Activated T-helper 1 cell treated with anti-CD3 and anti-CD28 coated beads, Interleukin-12 subunit alpha, Interleukin-12 subunit beta, Interleukin-2, Interleukin-4 antibody, amounts not matched to agents 30 ng/mL and 10 ng/mL and 1 ng/mL, durations not matched to agents 14 hours and 24 hours and 36 hours (primary cell): ENCODE measurements at places on chromosomes 1 and 21. TPM values are rescaled to one million over a fixed set of nuclear protein-coding genes. Genes with fewer than 3 reads are reported as not detected.

Gene SFT2D2
- total RNA-seq: 71.1 and 76.5 TPM in 2 replicates

Gene DRAXIN
- total RNA-seq: 0.07 TPM in 1 of 2 replicates, not detected in the other

- DNase-seq: no peak
Measured at GRCh38 chr1:92968138-92969032, 7.1 kb upstream of the DIPK1A start.

DNA sequence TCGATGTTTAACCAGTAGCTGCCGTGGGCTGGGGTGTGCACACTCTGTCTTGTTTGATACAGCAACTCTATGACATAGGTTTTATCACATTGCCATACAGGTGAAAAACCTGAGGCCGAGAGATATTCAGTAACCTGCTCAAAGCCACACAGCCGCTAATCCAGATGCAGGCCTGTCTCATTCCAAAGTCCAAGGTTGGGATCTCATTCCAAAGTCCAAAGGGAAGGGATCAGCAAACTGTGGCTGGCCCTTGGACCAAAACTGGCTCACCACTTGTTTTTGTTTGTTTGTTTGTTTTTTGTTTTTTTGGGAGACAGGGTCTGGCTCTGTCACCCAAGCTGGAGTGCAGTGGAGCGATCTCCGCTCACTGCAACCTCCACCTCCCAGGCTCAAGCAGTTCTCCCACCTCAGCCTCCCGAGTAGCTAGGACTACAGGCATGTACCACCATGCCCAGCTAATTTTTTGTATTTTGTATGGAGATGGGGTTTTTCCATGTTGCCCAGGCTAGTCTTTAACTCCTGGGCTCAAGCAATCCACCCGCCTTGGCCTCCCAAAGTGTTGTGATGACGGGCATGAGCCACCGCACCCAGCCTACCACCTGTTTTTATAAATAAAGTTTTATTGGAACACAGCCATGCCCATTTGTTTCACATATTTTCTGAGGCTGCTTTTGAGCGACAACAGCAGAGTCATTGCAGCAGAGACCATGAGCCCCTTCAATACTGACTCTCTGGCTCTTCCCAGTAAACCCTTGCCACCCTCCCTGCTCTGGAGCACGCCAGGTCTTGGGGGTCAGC, 163.4 kb upstream of the TMEM51 start:
- DNase-seq: no peak

GRCh38 chr1:55447488-55447887, 232.3 kb upstream of the USP24 start:
- DNase-seq: no peak

DNA sequence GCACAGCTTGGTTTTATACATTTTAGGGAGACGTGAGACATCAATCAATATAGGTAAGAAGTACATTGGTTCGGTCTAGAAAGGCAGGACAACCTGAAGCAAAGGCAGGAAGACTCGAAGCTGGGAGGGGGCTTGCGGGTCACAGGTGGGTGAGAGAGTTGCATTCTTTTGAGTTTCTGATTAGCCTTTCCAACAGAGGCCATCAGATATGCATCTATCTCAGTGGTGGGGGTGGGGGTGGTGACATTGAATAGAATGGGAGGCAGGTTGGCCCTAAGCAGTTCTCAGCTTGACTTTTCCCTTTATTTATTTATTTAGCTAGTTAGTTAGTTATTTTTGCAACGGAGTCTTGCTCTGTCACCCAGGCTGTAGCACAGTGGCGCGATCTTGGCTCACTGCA, 85.6 kb downstream of the WDR4 start:
- no peak for DNase-seq
